ENCODE measurements at places on chromosomes 11 and 22. TPM values are rescaled to one million over a fixed set of nuclear protein-coding genes. Genes with fewer than 3 reads are reported as not detected.

DNA sequence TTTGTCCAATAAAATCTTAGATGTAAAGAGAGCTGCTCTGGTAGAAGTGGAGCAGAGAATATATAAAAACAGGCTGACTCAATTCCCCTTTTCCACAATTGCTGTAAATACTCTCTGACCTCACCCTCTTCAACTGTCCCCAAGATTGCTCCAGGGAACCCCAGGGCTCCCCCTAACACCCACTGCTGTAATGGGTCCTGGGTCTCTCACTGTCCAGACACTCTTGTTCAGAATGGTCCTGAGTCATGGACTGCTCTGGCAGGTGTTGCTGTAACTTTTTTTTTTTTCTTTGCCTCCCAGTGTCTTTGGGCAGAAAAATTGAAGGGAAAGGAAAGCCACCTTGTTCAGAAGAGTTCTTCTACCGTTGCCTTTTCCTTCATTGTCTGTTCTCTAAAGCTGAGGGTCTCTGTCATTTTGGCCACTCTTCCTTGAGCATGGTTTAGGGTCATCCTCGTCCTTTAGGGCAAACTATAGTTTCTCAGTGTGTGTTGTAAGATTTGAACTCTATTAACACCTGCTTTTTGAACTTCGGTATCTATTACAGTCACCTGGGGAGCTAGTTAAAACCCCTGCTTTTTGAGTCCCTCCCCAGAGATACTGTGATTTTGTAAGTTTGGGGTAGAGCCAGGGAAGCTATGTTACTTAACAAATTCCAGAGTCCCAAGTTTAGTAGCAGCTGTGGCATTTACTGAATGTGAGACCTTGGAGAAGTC, 209.5 kb downstream of the NAV2 start:
- no peak for DNase-seq

- DNase-seq: no peak
These were observed 533.1 kb upstream of the TENM4 start for GRCh38 chr11:79973721-79974617.

DNA sequence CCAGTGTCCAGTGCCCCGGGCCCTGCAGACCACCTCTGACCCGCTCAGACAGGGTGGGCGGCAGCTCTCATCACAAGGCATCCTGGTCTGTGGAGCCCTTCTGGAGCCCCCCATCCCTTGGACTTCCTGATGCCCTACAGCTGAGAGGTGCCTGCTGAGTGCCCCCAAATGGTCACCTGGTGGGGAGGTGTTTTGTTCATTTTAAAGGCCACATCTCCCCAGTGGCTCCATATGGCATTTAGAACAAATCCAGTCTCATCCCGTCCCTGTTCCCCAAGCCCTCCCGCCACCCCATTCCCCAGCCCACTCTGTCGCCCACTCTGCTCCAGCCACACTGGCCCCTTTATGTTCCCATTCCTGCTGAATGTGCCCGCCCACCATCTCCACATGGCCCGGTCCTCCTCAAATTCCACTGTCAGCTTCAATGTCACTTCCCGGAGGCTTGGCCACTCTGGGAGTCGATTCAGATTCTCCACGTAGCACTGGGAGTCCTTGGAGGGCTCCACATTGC, 32.8 kb downstream of the OSBPL5 start:
- no peak for DNase-seq

DNA sequence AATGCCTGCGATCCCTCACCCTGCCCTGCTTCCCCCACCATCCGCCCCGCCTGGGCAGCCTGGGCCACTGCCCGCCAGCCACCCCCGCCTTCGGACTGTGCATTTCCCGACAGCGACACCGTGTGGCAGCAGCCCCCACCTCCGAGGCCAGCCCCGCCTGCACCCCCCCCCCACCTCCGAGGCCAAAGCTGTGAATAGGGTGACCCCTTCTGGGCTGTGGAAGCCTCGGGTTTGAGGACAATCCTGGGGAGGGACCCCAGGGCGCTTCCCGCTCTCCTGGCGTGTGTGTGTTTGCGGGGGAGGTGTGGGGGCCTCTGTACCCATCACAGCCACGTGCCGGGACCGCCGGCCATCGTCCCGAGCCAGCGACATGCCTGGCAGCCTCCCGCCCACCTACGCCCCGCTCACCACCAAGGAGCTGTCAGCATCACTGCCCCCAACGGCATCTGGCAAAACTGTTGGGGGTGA, 33.8 kb upstream of the PPARA start:
- DNase-seq: peak; percentile 94

DNA sequence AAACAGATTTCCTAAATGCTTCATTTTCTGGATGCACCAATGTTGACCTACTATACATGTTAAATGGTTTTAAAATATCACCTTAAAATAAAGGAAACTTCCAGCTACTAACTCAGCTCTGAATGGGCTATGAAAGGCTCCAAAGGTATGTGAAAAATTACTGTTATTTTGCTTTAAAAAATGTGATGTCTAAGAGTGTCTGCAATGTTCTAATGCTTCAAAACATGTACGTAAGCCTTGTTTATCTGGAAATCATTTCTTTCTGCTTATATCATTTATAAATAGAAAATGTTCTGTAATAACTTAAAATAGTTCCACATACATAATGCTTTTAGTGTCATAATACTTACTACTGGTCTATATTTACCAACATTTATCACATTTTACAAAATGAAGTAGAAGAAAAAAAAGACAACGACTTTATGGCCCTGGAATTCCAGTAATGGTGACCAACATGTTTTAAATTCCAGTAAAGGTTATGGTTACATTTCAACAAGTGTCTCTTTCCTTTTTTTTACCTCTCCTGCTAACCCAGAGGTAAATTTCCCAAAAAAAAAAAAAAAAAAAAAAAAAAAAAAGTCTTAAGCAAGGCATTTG, 2.5 kb downstream of the BDNF start:
- no peak for DNase-seq

DNA sequence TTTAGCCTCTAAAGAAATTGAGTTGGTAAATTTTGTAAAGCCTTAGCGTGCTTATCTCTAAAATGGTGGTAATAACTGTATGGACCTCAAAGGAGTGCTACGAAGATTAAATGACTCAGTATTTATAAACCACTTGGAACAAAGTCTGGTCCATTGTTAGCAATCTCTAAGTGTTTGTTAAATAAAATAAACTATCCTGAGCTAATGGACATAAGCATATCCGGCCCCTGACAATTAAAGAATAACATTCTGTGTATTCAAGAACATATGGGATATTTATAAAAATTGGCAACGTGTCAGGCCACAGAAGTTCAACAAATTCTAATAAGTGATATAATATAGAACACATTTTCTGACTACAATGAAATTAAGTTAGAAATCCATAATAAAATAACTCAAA, 71.0 kb downstream of the MYEOV start:
- DNase-seq: no peak

GRCh38 chr22:50610581-50610980, 10.0 kb downstream of the MAPK8IP2 start:
- no peak for DNase-seq

- peak; percentile 76 for DNase-seq
These were observed at the start of gene ELMOD1 for GRCh38 chr11:107590460-107591377. Gene ELMOD1 (plus strand): TSS chr11:107591147. CDS start chr11:107618190, 27,043 bp downstream.

- peak; percentile 66 for DNase-seq
These were observed 39.1 kb upstream of the CREB3L1 start for GRCh38 chr11:46238078-46238966.

DNA sequence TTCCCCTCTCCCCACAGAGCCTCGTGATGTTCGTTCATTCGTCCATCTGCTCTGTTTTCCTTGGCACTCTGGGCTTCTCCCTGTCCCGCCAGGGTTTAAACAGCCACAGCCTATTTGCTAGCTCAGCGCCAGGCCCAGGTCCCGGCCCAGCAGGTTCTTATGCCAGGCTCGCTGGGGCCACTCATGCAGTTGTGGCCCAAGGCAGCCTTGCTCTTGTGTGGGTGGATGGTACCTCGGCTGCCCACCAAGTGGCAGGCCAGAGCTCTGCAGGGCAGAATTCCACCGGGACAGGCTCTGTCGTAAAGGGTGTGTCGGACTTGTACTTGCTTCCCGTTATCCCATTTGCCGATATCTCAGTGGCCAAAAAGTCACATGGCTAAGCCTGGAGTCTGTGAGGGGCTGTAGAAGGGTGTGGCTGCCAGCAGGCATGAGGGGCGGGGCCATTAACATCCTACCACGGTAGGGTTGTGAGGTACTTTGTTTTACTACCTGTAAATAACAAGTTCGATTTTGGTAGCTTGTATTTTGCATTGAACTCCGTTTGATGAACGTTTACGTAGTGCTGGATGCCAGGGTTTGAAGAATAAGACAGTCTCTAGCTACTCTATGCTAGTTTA, 7.9 kb downstream of the FAM118A start:
- DNase-seq: no peak

- DNase-seq: no peak
These were observed 838.6 kb downstream of the TBC1D22A start for GRCh38 chr22:47600791-47601625.

DNA sequence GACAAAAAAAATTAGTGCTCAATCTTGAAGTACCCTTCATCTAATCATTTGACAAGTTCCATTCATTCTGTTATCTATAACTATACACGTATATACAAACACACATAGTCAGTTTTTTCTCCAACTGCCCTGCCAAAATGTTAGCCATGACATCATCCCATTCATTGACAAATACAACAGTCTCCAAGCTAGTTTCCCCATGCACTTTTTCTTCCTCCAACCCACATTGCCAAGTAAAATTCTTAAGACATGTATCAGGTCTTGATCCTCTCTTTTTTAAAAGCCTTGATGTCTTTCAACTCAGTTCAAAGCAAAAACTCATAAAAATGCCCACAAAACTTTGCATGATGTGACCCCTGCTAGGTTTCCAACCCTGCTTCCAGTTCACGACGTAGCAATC, 58.1 kb downstream of the DDI1 start:
- DNase-seq: no peak

DNA sequence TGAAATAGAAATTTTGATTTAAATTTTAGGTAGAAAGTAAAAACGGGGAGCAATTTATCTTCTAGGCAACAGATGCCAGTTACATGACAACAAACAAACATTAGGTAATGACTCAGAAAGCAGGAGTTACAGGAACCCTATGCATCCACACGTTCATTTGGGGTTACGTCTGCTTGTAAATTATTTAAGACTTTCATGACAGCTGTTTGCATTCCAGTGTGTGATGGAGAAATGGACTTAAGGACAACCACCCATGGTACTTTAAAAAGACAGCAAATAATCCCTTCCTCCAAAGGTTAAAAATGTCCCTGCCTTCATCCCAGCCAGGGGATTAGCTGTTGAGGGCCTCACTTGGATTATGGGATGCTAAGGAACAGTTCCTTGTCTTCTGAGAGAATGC, 11.8 kb downstream of the E2F8 start:
- DNase-seq: no peak

DNA sequence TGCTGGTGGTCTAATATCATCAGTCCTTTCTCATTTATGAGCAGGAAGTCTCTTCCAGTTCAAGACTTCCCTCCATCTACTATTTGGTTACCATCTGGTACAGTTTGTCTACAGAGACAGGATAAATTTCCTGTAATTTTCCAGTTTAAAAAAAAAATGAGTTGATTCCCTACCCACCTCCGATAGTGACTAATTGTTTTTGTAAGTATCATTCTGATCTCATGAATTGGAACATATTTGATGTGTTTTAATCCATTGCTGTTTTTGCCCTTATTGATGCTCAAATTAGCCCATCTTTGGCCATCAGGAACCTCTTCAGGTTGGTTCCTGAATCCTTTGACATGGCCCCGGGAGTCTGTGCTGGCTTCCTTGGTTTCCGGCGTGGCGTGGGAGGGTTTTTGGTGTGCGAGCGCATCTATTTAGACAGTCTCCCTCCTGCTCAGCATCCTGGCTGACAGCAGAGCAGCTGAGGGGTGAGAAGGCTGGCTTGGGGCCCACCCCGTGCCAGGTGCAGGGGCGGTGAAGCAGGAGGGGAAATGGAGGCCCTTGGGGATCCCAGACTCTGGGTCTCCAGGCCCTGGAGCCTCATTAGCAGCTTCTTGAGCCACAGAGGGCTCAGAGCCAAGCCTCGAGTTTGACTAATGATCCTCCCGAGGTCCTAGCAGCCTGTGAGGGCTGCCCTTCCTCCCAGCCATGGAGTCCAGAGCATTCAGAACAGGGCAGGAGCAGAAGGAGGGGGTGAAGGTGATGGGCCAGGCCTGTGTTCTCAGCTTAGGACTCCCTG, 6.8 kb downstream of the OMP start:
- DNase-seq: no peak

- no peak for DNase-seq
These were observed 48.4 kb upstream of the THY1 start for GRCh38 chr11:119471329-119471728.

DNA sequence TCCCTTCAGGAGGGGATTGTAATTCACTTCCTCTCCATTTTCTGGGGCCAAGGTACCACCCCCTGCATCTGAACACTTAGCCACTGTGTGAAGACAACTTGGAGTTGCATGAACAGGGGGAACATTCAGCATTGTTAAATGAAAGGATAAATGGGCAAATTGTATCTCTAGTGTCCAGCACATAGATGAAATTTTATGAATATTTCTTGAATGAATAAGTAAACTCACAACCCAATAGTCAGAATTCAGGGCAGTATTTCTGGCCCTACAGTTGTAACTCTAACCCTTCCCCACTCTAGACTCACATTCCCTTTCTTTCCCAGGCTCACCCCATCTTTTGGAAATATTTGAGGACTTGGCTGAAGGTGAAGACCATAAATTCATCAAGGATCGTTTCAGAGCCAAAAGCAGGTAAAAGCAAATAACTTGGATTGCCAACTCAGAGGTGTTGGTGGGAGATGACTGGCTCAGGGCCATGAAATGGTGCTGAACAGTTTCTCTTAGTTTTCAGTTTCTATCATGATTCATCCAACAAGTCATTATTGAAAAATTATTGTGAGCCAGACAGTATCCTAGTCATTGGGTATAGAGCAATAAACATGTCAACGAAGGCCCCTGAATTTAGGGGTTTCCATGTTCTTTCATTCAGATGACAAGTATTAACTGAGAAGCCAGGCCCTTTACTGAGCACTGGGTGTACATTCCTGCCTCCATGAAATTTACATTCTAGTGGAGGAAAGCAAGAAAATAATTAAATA, 33.3 kb upstream of the ZC3H12C start:
- no peak for DNase-seq

Gene INS
- total RNA-seq: not detected

Gene CD3G
- not detected for total RNA-seq

Gene MMP13
- total RNA-seq: not detected

Gene TSGA10IP
- total RNA-seq: not detected

Gene C1QTNF4
- 14.7 TPM for total RNA-seq

Gene GP1BB
- total RNA-seq: 24.1 TPM

Gene USH1C
- not detected for total RNA-seq

Gene GLYATL1
- total RNA-seq: 0.82 TPM
